Activated T-helper 1 cell treated with anti-CD3 and anti-CD28 coated beads, Interleukin-2, amount 50 U/mL, for 16 hours (primary cell): ENCODE measurements at places on chromosomes 4 and X.

GRCh38 chr4:107252571-107252970 is 216.5 kb upstream of the DKK2 start:
- DNase-seq: no peak

DNA sequence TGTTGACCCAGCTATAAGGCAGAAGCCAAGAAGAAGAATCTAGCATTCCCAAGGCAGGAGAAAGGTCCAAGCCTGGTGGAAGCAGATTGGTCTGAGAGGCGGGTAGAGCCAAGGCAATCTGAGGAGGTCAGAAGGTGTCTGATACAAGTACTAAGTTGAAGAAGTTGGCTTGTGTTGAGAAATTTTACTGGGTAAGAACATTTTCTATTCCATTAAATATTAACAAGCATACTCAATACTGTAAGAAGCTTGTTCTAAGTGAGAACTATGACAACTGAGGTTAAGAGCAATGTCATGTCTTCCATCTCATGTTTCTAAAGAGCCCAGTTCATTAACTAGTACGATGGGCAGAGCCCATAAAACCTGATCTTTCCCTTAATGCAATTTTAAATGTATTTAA is 75.0 kb downstream of the FAM13A start:
- no peak for DNase-seq

- no peak for DNase-seq
These were observed 7.6 kb upstream of the SYTL5 start for GRCh38 chrX:37998586-37999262.

- no peak for DNase-seq
These were observed 2.6 kb upstream of the ZNF674 start for GRCh38 chrX:46547857-46548256.

GRCh38 chr4:20015636-20016224 is 236.0 kb upstream of the SLIT2 start:
- DNase-seq: no peak

GRCh38 chrX:119745283-119745848 is 13.0 kb upstream of the SOWAHD start:
- no peak for DNase-seq

GRCh38 chr4:7817877-7818398 is 121.7 kb downstream of the AFAP1 start:
- no peak for DNase-seq

DNA sequence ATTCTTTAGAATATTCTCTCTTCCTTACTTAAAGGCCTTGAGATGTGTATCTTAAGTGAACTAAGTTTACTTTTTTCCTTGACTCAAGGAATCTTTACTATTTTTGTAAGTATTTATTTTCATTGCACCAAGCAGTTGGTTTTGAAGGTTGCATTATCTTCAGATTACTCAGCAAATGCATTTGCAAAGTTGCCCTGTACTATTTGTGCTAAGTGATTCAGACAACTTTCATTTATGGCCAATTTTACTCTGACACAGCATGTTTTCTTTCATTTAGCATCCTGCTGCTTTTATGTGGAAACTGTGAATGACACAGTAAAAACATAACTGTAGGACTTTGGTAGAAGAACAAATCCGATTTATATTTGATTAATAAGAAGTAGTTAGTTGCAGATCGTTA is 191.0 kb downstream of the CCSER1 start:
- no peak for DNase-seq

GRCh38 chr4:113673450-113673849 is 88.1 kb downstream of the CAMK2D start:
- DNase-seq: no peak

- DNase-seq: no peak
These were observed 56.9 kb upstream of the TADA2B start for GRCh38 chr4:6986072-6986780.

DNA sequence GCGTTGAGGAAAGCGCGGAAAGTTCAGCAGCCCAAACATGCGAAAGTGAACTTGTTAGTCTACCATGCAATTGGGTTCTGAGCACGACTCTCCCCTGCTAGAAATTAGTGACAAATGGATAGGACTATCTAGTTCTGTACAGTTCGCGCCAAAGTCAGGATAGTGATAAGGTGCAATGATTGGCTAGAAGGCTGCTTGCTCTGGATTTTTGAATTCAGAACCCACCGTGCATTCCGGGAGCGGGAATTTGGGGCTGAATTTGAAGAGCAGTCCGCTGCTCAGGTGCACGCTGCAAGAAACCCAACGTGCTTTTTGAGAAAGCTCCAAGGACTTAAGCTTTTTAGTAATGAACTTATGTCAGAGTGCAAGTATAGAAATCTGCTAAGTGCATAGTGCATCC is 732 bp upstream of the ESX1 start:
- no peak for DNase-seq

GRCh38 chr4:76198411-76199237 is 15.0 kb downstream of the SCARB2 start:
- no peak for DNase-seq

DNA sequence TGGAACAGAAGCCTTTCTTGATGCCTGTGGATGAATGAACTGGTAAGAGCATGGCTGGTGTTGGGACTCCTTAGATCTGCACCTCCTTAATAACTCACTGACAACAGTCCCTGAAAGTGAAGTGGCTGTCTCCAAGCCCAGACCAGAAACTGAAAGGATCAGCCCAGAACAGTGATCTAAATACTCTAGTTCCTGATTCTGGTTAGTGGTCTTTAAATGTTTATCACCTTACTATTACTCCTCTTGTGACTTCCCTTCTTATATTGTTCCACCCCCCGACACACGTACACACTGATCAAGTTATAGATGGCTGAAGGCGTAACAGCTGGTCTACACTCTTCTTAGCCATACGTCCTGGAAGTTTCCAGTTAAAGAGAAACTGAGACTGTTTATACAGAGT is 33.8 kb upstream of the ARMCX2 start:
- no peak for DNase-seq

DNA sequence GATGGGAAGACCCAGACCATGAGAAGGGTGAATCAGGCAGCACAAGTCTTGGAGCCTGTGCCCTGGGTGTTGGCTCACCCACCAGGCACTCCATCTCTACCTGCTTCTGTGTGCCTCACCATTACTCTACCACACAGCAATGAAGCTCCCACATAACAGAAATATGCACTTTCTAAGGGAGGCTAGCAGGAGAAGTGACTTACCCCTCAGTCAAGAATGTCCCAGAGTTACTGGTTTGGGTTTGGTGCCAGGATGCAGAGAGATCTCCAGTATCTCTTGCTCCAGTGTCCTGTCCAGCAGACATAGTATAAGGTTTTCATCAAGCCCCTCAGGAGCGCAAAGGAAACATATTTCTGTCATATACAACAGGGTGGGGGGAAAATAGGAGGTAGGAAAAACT is 11.3 kb upstream of the RAB40A start:
- no peak for DNase-seq

DNA sequence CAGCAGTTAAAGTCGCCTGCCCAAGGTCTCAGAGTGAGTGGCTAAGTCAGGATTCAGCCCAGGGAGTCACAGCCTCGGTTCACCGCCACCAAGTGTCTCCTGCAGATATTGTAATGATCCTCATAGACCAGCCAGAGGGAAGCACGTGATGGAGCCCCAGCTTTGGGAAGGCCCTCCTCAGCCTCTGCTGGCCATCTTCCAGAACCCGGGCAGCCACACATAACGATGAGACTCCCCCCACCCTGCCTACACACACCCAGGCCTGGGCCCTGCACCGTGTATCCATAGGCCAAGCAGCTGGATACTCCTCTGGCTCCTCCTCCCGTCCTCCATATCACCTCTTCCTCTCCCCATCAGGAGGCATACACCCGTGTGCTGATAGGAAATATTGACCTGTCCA is 19.6 kb upstream of the SASH3 start:
- DNase-seq: no peak

- no peak for DNase-seq
These were observed 46.0 kb downstream of the SLC7A11 start for GRCh38 chr4:138196153-138196552.

- DNase-seq: no peak
These were observed 7.6 kb downstream of the DLG3 start for GRCh38 chrX:70452143-70452733.

DNA sequence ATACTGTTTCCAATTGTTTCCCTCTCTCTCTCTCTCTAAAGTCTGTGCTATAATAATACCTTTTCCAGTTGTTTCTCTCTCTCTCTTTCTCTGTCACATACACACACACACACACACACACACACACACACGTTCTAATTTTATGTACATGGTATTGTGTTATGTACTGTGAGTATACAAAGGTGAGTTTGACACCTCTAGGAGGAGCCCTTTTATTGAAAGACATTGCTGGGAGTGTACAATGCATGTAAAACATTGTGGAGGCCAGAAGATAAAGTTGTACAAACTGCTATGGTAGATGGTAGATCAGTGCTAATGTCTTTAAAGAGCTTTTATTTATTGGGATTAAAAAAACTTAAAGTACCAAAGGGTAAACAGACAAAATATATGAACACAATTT is 53.6 kb downstream of the BLTP1 start:
- DNase-seq: no peak

DNA sequence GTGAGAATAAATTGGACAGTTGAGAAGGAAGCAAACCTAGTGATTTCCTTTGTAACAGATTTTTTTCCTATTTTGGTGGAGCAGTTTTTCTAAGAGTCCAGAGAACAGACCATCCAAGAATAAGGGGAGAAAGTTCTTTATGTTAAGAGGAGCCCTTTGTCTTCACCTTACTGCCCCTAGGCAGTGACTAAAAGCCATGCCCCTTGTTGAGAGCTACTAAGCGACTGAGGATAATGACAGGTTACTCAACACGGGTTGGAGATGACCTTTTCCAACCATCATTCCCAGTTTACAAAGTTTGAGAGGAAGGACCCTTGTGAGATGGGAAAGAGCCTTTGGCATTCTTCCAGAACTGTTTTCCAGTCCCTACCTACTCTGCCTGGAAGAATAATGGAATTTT is 3.2 kb downstream of the CCDC160 start:
- no peak for DNase-seq

DNA sequence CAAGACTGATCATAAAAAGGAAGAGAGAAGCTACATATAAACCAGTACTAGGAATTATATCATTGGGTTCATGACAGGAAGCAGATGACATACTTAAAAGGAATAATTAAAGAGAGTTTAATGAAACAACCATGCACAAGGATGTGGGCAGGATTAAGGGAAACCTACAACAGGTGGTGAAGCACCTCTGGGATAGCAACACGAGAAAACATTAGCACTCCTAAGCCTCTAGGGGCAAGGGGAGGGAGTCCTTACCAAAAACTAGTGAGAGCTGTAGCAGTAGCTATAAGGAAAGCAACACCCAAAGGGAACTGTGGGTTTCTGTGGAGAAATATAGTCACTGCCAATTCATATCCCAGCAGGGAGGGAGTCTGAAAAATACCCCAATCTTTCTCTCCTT is 7.2 kb upstream of the THOC2 start:
- DNase-seq: no peak

DNA sequence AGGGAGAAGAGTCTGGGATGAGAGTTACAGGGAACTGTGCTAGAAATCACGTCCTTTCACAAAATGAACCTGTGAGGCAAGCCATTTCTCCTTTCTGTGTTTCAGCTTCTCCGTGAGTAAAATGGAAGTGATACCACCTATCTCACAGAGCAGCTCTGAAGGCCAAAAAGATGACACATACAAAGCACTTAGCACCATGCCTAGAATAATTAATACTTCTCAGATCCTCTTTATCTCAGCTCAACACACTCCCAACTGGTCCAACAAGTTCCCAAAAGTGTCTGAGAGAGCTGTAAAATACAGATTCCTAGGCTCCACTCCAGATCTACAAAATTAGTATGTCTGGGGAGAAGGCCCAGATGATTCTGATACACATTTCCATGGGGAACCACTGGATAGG is 38.3 kb downstream of the LHFPL1 start:
- DNase-seq: no peak

GRCh38 chrX:31349515-31349914 is 277.7 kb upstream of the FTHL17 start:
- no peak for DNase-seq

GRCh38 chr4:73127839-73128453 is 58.4 kb upstream of the COX18 start:
- DNase-seq: no peak

DNA sequence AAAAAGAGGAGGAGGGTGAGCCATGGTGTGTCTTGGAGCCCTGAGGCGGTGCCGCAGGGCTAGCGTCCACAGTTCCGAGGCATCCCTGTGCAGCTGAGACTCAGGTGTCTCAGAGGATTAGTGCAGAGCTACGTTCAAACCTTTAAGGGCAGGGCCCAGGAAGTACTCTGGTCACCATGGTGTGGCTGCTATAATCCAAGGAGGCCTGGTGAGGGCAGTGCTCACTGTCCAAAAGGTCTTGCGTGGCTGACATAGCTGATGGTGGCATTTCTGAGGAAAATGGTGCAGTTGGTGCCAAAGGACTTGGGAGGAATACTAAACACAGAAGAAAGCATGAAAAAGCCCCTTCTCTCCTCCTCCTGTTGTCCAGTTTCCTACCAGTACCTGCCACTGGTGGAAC is 146.9 kb downstream of the DCHS2 start:
- DNase-seq: no peak

GRCh38 chr4:76626686-76627465 is 191.8 kb downstream of the SHROOM3 start:
- no peak for DNase-seq

DNA sequence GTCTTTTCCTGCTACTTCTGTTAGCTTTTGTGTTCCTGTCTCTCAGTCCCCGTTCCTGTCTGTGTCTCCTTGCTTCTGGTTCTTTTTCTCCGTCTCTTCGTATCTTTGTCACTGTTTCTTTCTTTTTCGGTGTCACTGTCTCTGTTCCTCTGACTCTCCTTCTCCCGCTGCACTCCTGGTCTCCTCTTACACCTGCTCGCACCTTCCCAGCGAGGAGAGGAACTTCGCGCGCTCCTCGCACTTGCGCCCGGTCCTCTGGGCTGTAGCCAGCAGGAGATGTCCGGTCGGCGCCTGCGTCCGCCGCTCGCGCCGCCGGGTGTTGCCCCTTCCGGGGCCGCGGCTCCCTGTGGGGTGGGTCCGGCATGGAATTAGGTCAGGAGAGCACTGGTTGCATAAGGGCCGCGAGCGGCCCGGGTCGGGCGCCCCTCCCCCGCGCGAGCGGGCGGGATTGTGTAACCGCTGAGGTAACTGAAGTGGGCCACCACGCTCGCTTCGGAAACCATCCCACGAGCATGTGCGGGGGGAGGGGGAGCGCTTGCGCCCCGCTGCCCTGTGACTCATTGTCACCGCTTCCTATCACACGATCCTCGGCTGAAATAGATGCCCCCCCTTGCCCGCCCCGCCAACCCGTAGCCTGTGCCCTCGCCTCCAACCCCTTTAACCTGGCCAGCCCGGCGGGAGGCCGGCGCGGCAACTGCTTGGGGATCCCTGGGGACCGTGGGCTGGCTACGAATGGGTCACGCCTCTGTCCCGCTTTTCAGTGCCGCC is 1.6 kb downstream of the LONRF3 start:
- peak; percentile 35 for DNase-seq

DNA sequence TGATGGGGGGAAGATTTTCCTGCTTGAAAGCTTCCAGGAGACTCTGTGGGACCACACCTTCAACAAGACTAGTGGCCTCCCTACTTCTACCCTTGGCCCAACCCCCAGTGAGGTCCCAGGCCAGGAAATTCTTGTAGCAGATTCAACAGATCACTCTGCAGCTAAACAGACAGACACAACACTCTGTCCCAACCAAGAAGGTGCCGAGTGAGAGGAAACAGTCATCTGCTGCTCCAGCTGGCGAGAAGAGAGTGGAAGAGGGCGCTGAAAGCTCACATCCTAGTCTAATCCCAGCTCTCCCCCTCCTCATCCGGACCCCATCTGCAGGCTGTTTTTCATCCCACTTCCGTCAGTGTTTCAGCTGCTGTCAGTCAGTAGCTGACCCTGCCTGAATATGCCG is 63.4 kb downstream of the CHRDL1 start:
- DNase-seq: no peak
